NCI-H2081 (cell line): ENCODE measurements at places on chromosomes 7 and 10.

GRCh38 chr10:128337860-128338378 lies 211.7 kb upstream of the MKI67 start:
- no peak for DNase-seq

GRCh38 chr10:71981876-71982230 lies 17.7 kb downstream of the CHST3 start:
- DNase-seq = no peak

DNA sequence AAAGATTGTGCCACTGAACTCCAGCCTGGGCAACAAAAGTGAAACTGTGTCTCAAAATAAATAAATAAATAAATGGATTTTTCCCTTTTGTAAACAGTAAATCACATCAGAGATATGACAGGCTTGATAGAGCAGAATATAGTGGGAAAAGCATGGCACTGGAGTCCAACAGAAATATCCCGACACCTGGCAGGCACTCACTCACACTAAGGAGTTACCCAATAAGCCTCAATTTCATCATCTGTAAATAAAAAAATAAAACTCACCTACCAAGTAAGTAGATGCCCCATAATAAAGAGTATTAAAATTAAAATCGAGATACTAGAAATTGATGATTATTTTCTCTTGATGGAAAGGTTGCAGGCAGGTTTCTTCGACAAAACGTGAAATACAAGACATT lies 1.7 kb downstream of the ATE1 start:
- no peak for DNase-seq

DNA sequence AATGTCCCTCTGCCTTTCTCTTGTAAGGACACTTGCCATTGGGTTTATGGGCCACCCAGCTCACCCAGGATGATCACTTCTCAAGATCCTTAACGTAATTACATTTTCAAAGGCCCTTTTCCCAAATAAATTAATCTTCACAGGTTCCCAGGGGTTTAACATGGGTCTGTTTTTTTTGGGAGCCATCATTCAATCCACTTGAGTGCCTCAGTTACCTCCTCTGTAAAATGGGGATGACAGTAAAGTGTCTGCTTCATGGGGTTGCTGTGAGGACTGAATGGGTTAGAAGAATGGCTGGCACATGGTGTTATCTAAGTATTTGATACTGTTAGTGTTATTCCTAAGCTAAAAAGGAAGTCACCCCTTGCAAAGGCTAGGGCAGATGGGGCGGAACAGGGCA lies 7.4 kb downstream of the C10orf105 start:
- DNase-seq = no peak

DNA sequence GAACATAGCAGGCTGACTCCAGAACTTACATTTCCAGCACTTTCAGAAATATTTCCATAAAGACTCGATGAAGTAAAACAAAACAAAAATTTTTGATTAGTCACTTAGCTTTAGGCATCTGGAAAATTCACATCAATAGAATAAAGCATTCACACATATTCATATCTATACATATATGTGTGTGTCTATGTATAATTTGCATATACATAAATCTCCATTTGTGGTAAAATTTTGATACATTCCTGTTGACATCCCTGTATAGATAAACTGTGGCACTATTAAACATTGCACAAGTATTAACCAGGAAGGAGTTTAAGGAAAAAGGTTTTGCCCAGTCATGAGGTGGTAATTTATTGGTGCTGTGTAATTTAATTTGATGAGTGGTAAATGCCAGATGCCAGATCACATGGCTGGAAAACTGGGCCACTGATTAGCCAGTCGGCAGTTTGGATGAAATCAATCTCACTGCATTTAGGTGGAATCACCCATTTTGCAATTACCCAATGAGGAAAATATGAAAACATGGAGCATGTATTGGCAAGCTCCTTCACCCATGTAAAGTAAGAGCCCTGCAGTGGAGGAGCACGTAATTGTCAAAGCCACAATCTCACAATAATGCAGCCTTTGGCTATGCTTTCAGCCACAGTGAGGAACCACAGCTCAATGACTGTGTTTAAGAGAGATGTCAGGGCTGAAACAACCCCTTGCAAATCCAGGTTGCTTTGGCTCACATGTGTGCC lies 294.6 kb downstream of the RNLS start:
- DNase-seq = no peak
